Stimulated activated CD4-positive, alpha-beta T cell treated with anti-CD3 and anti-CD28 coated beads, Interleukin-2, amount 100 ng/mL, for 24 hours (primary cell): ENCODE measurements at places on chromosomes 5 and 9.

DNA sequence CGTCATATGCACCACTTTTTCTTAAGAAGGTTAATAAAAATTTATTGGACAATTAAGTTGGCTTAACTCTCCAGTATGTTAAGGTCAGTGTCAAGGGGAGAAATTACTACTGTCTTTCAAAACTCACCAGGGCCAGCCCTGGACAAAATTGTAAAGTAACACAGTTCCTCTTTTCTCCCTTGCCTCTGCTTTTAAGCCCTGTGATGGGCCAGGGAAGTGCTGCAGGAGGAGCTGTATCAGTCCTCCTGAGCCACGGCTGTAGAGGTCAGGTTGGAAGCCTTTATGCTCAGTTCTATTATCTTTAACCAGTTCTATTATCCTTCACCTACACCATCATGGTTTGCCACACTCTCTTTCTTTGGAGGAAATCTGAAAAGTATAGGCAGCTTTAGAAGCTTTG is 11.5 kb upstream of the PPP2R2B start:
- no peak for DNase-seq

DNA sequence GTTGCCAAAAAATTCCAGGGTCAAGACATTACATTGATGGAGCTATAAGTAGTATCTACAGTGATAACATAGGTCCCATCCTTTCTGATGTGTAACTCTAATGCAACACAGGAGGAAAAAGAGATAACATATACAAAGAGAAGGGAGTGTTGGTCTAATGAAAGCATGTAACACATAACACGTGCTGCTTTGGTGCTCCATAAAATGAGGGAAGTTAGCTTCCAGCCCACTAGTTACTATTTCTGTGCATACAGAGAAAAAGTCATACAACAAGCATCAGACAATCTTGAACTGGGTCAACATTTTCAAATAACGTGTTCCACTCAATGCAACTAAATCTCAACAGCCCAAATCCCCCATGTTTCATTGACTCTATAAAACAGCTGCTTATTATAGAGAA is 11.7 kb downstream of the MLLT3 start:
- no peak for DNase-seq

DNA sequence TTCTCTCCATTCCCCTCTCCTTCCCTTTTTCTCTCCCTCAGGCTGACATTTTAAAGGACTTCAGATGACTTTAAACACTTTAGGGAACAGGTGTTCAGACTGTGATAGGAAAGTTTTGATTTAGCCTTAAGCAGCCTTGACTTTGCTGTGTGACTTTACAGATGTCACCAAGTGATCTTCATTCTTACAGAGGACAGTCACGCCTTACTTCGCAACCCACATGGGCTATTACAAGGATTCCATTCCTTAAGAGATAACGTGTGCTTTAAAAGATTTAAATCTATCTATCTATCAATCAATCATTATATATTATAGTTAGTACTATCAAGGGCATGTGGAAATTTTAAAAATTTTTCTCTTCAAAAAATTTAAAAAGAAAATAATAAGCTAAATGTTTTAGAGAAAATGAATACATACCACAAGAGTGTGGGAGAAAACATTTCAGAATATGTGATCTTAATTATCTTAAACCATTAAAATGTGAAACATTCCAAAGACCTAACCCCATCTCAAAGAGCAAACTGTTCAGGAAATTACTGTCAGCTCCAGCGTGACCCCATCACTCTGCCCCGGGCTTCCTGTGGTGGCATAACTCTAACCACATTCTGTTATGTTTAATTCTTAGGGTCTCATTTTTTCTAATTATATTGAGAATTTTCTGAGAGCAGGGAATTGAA is 530.5 kb downstream of the SEMA5A start:
- DNase-seq = no peak

GRCh38 chr5:171428168-171428696 is 8.8 kb downstream of the FGF18 start:
- no peak for DNase-seq

DNA sequence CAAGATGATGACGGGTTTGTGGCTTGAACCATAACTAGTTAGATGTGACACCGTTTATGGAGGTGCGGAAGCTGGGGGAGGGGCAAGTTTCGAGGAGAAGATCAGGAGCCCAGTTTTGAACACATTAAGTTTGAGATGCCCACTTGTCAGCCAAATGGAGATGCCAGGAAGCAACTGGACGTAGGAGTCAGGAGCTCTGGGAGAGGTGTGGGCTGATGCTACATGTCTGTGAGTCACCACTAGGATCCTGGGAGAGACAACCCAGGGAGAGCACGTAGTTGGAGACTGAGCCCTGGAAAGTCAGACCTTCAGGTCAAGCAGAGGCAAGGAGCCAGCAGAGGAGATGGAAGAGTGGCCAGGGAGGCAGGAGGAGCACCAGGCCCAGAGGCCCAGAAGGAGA is 48.8 kb upstream of the SLC25A51 start:
- DNase-seq = no peak

GRCh38 chr9:135228345-135228982 is 141.0 kb downstream of the OLFM1 start:
- no peak for DNase-seq

- DNase-seq = peak; percentile 15
Observed at GRCh38 chr9:97502222-97502983, 937 bp downstream of the TMOD1 start.

GRCh38 chr5:122846051-122846550 is 688 bp downstream of the SNX24 start:
- no peak for DNase-seq

- DNase-seq = no peak
Observed at GRCh38 chr5:6253846-6254245, 124.5 kb downstream of the MED10 start.

GRCh38 chr5:93831449-93831848 is 90.0 kb upstream of the POU5F2 start:
- DNase-seq = no peak

DNA sequence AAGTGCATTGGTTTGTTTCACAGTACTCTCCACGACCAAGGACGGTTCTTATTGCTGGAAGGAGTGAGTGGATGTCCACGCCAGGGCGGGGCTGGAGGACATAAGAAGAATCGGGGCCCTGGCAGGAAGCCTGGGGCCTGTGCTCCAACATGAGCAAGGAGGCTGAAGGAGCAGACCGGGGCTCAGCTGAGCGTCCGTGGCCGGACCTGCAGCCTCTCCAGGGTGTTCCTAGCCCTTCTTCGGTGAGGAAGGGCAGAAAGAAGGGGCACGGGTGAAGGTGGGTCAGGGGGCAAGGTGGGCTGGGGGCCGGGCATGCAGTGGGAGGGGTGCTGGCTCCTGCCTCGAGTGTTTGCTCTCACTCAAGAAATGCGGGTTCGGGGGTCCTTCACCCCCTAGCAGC is 18.1 kb downstream of the FAM78A start:
- DNase-seq = no peak

DNA sequence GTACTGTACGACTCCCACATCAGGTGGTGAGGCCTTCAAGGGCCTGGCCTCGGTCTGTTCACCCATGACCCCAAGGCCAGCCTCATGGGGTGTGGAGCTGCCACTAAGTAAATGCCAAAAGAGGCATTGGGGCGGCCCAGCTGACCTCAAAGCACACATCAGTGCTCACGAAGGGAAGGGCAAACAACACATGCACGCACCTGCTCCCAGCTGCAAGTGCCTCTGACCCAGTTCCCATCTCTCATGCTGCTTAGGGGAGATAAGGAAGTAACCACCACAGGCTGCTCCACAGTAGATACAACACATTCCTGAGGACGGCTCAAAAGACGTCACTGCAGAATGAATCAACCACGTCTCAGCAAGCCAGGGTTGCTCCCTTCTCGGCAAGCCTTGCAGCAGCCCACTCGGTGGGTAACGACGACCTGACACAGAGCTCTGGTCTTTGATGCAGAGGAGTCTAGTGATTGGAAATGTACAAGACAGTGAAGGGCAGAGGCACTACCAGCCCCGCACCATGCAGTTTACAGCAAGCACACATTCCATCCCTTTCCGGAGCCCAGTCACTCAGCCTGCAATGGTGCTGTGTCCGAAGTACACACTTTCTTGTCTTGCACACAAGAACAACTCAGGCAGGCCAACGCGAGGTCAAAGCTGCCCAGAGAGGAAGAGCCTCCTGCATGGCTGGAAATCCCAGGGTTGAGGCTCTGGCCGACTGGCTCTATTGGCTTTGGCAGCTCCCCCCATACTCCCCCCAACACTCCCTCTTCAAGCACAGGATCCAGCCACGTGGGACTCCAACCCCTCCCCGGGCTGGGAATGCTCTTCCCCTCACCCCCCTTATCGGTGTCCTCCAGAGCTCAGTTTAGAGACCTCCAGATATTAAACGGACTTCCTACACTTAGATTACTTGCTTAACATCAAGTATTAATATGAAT is 31.8 kb downstream of the FABP6 start:
- no peak for DNase-seq

DNA sequence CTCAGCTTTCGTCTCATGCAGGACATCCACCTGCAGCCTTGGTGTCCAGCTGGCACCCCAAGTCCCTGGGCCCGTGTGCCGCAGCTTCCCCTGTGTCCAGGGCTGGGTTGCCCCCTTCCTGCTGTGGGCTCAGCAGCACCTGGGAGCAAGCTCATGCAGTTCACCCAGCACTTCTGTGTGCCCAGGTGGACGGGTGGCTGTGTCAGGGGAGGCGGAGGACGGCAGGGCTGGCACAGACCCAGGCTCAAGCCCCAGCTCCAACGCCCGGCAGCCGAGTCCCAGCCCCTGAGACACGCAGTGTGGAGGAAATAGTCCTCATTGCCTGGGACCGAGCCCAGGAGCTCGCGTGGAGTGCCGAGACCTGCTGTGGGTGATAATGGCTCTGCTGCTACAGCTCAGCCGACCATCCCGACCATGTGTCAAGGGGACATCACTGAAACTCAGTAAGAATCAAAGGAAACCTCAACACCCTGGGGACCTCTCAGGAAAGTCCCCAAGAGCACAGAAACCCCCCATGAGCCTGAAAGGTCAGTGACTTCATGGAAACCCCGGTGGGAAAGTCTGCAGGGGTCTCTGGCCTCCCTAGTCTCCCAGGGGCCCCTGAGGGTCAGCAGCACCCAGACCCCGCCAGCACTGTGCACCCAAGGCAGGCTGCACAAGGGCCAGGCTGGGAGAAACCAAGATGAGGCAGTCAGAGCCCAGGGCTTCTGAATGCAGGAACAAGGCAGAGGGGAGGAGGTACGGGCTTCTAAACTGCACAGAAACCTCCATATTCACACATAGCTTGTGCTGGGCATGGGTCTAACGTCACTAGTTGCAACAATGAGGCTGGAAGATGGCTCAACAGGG is 38.8 kb downstream of the LPCAT1 start:
- DNase-seq = no peak

DNA sequence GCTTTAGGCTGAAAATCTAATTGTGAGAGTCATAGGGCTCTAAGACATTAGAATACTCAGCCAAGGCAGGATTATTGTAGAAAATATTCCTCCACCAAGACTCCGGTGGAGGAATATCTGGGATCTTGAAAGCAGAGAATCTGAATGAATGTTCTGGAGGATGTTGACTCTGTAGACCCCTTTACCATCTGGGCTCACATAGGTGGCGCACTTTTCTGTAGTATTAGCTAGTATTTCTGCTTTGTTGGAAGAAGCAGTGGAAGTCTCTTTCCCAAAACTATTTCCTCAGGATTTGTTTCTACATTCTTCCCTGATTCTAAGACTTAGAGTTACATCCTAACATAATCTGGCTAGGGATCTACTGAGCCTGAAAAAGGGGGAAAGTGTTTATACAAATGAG is 752.4 kb upstream of the SEMA6A start:
- DNase-seq = no peak

DNA sequence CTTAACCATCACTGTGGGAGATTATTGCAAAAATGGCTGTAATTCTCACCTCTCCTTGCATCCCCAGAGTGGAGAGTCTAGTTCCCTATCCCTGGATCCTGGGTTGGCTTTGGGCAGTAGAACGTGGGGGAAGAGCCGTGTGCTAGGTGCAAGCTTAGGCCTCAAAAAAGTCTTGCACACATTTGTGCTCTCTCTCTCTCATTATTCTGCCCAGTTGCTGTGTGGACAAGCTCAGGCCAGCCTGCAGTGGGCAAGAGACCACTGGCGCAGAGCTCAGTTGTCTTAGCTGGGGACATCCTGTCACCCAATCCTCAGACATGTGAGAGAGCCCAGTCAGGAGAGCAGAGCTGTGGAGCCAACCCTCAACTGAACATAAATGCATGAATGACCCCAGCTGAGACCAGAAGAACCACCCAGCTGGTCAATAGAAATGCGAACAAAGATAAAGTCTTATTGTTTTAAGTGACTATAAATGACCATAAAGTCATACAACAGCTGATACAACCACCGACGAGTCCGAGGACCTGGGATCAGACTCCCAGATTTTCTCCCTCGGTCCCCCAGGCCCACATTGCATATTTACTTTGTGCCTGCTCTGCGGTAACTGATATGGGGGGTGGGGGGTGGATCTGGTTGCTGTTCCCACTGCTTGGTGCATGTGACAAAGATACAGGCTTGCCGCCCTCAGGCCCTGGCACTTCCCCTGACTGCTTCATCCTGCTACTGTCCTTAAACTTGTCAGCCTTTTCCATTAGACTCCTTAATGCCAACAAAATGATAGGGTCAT is 166.4 kb upstream of the MVB12B start:
- DNase-seq = no peak

GRCh38 chr9:106291786-106292185 is 571.2 kb upstream of the ZNF462 start:
- no peak for DNase-seq

DNA sequence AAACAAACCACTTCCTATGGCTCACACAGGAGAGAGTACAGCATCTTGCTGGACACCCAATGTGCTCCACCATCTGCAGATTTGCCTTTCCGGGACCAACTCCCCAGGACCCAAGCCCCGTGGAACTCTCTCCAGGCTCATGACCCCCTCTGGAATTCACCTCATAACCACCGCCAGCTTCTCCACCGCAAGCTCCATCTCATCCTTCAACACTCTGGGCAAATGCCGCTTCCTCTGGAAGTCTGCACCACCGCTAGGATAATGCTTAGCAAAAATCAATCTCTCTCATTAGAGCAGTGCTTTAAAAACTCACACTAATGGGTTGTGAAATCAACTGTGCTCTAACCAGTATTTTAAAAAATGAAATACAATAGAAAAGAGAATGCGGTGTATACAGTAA is 150.0 kb downstream of the COL23A1 start:
- DNase-seq = no peak

DNA sequence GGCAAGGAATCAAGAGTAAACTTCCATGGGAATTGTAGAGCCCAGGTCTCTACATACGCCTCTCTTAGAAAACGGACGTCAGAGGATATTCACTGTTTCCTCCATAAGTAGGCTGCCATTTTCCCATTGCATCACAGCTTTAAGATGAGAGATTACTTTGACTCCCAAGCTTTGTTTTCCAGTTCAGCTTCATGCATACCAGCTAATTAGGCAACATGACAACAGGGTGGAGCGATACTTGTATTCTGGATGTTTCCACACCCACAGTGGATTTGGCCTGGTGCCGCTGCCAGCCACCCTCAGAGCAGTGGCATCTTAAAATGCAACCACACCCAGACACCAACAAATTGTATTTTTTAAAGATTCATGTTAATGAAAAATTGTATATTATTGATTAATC is 20.9 kb upstream of the SPINK5 start:
- DNase-seq = no peak

GRCh38 chr5:56143373-56143714 is 89.8 kb downstream of the ANKRD55 start:
- DNase-seq = no peak

- no peak for DNase-seq
Observed at GRCh38 chr9:3929345-3930047, 370.4 kb downstream of the GLIS3 start.
